Urothelium cell line (cell line): ENCODE measurements at places on chromosomes 2 and 18.
A peak's percentile ranks its signal among the peaks of the same experiment; 100 is the strongest.

GRCh38 chr18:286515-287310 lies 18.9 kb upstream of the THOC1 start:
- no peak for DNase-seq

- DNase-seq, result no peak
Measured at GRCh38 chr18:6677086-6677485, 52.4 kb upstream of the ARHGAP28 start.

DNA sequence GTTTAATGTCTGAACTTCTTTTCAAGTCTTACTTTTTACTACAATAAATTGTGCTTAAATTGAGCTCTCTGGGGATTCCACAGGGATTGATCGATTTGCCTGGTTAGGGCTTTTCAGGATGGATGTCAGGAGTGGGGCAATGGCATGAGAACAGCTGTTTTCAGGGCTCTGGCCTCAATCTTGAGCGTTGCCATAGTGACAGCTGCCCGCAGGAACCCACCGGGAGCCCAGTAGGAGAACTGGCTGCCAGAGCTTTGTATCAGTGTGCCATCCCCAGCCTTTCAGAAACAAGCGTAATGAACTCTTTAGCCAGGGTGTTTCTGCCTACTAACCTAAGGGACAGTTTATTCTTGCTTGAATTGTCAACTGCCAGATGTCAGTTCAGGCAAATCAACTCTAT lies 93.5 kb downstream of the GALNT3 start:
- DNase-seq, result no peak

DNA sequence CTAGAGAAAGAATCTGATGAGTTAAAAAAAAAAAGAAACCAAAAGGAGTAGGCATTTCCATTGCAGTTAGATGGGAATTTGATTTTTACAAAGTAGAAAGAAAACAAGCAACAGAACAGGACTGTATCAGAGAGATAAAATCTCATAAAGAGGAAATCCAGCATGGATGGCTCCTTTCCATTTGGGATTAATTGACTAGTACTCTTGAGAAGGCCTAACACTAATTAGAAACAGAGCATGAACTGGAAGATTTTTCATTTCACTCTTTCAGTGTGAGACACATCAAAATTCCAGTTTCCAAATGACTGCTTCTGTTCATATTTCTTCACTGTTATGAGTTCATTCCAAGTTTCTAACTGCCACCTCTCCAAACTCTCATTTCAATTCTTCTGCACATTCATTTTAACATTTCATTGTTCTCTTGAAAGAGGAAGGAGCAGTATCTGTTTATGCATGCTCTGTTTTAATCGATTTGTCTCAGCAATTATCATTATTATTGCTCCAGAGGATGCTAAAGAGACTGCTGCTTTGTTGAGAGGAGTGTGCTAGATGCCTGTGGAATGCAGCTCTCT lies 108.8 kb upstream of the PIEZO2 start:
- no peak for DNase-seq

GRCh38 chr2:58651930-58652329 lies 410.8 kb upstream of the FANCL start:
- DNase-seq, result no peak

DNA sequence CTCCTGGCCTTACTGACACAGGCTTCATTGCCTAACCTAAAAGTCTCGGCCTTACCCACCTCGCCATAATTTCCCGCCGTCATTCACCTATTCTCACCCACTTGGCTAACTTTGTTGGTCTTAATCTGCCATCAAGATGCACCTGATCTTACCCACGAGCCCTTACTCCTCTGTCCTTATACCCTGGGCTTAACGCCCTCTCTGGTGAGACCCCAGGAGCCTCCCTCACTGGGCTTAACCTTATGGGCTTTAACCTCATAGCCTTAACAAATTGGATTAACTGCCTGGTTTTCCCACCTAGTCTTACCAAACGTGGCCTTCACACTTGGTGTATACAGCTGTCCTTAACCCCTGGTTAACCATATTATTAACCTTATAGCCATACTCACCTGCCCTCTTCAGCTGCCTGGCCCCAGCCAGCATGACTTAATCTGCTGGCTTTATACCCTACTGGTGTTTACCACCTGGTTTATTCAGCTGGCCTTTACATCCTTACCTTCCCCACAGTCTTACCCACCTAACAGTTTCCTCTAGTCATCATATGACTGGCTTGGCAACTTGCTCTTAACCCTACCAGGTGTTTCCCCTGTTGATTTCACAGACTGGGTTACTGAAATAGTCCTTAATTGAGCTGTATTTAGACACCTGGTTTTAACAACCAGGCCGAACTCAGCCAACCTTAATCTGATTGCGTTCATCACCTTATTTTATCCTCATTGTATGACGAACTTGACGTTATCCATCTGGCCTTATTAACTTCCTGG lies 132.0 kb upstream of the ZSWIM2 start:
- DNase-seq, result no peak

GRCh38 chr2:98569197-98569793 lies 39.0 kb downstream of the COA5 start:
- DNase-seq, result peak; percentile 83

DNA sequence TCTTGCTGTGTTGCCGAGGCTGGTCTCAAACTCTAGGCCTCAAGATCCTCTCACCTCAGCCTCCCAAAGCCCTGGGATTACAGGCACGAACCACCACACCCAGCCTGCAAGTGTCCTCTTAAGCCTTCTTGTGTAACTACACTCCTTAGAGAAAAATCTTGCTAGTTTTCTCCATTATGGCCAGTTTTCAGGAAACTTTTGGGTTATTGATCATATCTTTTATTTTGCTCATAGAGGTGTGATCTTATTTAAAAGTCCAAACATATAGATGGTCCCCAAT lies 2.4 kb downstream of the SOCS6 start:
- no peak for DNase-seq

- DNase-seq, result no peak
Measured at GRCh38 chr2:26184555-26185303, 11.8 kb downstream of the GAREM2 start.

DNA sequence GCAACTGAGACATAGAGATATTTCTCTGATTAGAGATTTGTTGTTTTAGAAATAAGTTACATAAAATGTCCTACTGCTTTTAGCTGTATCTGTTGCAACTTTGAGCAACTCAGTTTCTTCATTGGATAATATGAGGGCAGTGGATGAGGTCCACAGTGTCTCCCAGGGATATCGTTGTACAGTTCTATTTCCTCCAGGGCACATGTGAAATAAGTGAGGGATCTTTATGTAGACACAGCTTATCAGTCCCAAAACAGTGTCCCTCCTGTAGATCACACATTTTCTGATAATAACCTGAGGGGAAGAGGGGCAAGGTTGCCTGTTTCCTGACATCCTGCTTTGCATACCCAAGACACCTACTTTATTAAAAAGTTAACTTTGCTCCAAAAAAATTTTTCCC lies 1231.2 kb upstream of the ZEB2 start:
- DNase-seq, result no peak

DNA sequence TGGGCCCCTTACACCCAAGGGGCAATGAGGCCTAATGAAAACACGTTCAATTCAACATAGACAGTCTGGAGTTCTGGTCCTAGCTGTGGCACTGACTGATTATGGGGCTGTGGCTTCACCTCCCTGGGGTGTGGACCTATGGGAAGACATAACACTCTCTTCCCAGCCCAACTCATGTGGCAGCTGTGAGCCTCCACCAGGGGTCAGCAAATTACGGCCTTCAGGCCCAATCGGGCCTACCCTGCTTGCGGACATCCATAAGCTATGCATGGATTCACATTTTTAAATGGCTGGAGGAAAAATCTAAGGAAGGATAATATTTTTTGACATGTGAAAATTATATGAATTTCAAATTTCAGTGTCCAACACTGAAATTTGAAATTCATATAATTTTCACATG lies 101.3 kb downstream of the LOXHD1 start:
- DNase-seq, result peak; percentile 6

GRCh38 chr2:6780765-6781274 lies 84.9 kb downstream of the CMPK2 start:
- peak; percentile 16 for DNase-seq

GRCh38 chr2:106124905-106125549 lies 69.1 kb downstream of the UXS1 start:
- DNase-seq, result no peak

- no peak for DNase-seq
Measured at GRCh38 chr2:241173557-241173956, 14.9 kb upstream of the ANO7 start.

DNA sequence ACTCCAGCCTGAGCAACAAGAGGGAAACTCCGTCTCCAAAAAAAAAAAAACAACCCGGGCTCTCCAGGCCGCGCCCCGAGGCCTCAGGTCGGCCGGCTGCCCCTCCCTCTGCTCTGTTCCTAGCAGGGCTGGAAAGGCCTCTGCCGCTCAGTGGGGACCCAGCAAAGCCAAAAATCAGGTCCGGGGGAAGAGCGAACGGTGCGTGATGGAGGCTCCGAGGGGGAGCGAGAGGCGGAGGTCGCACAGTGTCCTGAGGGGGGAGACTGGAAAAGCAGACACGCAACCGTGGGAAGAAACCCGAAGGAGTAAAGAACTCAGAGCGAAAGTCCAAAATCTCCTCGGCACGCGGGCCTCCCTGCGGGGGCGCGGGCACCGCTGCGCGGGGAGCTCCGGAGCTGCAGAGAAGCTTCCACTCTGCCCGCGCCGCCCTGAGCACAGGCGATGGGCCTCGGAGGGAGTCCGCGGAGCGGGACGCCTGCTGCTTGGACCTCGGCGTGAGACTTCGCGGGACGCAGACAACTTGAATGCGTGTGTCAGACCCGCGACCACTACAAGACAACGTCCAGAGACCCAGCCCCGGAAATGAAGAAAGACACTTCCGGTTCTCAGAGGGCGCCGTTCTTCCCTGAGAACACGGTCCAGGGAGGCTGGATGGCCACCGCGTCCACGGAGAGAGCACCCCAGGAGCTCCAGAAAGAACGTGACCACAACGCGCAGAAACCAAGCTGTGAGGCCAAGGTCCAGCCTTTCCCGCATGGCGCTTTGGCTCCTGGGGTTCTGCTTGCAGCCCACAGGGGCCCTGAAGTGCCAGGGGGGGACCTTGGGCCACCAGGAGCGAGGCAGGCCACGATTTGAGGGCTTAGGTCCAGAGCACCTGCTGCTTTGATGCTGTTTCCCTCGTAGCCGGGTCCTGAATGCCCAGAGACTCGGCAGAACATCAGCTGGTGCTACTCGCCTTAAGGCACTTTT lies 219.8 kb downstream of the DPP10 start:
- DNase-seq, result peak; percentile 70

DNA sequence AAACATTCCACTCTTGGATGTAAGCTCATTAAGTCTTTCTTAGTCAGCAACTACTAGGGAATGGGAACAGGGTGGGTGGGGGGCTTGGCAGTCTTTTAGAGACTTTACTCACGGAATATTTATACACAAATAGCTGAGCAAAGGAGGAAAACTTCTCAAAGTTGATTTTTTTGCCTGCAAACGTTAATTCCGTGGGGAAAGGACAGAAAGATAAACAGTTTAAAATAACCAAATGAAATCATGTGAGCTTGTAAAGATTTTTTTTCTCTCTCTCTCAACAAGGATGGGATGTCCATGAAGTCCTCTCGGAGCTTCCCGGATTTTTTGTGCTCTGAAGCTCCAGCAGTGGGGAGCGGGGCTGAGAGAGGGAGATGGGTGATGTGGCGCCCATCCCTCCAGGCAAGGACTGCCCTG lies 32.2 kb upstream of the MAT2A start:
- DNase-seq, result no peak

DNA sequence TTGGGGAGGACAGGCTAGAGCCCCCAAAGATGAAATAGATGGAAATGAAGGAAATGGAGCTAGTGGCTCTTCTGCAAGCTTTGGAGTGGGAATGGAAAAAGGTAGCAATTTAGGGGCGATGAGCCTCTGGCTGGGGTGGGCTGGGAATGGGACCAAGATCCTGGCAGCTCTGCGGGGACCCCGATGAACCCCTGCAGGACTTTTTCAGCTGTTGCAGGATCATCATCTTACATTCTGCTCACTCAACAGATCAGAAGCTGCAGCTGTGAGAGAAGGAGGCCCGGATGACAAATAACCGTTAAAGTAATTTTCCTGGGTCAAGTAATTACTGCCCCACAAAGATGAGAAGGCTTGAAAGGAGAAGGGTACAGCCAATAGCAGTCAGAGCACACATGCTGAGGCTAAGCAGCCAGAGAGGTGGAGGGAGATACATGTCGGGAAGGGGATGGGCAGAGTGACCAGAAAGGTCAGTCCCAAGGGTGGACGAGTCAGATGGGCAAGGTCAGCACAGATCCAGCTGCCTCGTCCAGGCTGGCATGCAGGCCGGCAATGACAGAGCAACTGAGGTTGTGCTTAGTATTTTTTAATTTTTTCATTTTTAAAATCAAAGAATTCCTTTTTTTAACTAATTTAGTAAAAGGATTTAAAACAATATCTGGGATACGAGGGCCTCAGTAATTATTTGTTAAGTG lies 245.0 kb upstream of the RAB6C start:
- DNase-seq, result no peak

GRCh38 chr2:210540900-210541289 lies 15.5 kb upstream of the CPS1 start:
- DNase-seq, result no peak

GRCh38 chr2:181306785-181307184 lies 150.4 kb upstream of the ITGA4 start:
- no peak for DNase-seq

GRCh38 chr2:72183016-72183415 lies 35.4 kb upstream of the CYP26B1 start:
- no peak for DNase-seq

GRCh38 chr2:192150166-192150565 lies 44.6 kb downstream of the TMEFF2 start:
- no peak for DNase-seq

DNA sequence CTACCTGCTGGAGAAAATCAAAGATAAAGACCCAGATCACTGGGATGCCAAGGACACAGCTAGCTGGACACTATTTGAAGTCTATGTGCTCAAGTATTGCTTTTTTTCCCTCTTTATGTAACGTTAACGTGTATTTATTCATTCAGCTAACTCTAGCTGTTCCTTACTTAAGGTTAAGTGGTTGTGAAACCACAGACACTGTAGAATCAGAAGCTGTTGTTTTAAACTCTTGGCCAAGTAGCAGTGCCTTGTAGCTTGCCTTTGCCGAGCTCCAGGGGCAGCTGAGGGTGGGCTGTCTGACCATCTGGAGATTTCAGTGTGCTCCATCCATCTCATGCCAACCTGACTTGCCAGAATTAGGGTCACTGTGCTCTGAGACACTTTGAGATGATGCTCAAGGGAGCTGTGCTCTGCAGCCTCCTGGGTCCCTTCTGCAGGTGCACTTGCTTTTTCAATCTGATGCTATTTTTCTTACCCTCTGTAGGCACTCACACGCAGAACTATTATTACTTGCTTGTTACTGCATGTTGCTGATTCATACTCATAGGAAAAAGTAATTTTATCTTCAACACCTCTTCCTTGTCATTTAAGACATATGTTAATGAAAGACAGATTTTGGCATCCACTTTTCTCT lies 116.2 kb downstream of the METTL8 start:
- DNase-seq, result no peak

- DNase-seq, result no peak
Measured at GRCh38 chr2:181770150-181770549, 89.8 kb upstream of the NEUROD1 start.

- no peak for DNase-seq
Measured at GRCh38 chr18:44716697-44717163, 36.0 kb downstream of the SETBP1 start.

DNA sequence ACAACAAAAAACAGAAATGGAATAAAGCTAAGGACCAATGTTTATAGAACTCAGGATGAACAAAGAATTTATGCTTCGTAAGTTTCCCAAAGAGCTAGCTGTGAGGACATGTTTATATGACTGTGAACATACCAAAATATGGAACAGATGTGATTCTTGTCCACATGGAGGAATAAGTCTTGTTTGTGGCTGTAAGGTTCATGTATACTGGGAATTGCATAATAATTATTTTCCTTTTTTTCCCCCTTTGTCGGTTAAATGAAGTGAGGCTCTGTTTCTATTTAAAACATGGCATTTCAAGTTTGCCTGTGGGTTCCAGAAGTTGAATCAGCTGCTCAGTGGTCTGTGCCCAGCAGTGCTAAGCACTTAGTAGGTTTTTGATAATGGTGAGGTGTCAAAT lies 108.1 kb downstream of the FHOD3 start:
- no peak for DNase-seq
